Activated CD4-positive, alpha-beta T cell treated with anti-CD3 and anti-CD28 coated beads, Interleukin-2, Interleukin-4, amounts not matched to agents 100 ng/mL and 50 ng/mL, durations not matched to agents 16 hours and 8 hours (primary cell): ENCODE measurements at places on chromosomes 5 and 9.

DNA sequence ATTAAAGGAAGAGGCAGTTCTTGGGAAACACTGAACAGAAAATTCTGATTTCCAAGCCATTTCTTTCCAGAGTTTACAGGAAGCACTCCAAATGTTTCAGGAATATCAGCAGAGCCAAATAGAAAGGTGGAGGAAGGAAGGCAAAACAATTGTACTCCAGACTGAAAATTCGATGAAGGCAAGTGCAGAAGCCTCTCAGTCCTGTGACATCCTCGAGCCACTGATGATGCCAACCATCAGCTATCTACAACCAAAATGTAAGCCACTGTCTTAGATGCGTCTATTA lies 2.2 kb downstream of the LMAN2 start:
- no peak for DNase-seq

- no peak for DNase-seq
Measured at GRCh38 chr9:5900622-5901021, 9.9 kb downstream of the MLANA start.

DNA sequence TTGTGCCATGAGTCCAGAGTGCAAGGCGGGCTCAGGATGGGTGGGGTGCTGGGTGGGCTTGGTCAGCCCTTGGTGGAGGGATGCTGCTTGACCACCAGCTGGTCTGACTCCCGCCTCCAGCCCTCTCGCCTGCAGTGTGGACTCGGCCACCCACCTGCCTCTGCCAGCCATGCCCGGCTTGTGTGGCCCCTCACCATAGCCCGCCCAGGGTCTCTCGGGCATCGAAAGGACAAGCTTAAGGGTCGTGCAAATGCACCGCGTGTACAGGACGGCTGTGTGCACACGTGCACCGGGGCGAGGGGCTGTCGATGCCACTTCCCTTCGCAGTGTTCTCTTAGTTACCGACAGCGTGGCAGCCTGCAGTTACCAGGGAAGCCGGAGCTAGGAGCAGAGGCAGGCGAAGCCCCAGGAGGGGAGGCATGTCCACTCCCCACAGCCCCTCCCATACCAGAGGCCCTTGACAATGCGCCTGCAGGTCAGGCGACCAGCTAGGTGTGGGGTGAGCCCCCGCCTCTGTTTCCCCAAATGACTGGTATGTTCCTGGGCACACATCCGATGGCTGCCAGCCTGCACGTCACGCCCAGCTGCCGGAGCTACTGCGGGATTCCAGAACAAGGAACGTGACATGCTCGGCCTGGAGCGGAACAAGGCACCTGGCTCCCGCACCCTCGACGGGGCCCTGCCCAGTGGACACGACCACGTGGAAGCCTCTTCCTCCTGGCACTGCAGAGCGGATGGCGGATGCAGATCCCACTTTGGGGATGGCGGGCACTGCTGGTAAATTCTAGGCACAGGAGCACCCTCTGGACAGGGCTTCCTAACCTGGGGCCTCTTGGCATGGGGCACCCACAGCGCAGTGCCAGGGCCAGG lies 7.8 kb downstream of the LCN9 start:
- no peak for DNase-seq

DNA sequence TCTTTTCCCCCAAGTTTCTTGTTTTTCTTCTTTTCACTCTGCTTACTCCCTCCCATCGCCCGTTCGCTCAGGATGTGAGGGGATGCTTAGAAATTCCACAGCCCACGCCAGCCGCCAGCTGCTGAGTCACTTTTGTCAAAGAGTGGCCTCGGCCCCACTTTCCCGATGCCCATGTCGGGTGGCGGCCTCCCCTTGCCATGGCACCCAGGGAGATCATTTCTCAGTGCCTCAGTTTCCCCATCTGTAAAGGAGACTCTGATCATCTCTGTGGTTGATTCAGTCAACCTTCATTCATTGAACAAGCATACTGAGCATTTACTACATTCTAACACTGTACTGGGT lies 353 bp upstream of the PDGFRB start:
- DNase-seq, result no peak

DNA sequence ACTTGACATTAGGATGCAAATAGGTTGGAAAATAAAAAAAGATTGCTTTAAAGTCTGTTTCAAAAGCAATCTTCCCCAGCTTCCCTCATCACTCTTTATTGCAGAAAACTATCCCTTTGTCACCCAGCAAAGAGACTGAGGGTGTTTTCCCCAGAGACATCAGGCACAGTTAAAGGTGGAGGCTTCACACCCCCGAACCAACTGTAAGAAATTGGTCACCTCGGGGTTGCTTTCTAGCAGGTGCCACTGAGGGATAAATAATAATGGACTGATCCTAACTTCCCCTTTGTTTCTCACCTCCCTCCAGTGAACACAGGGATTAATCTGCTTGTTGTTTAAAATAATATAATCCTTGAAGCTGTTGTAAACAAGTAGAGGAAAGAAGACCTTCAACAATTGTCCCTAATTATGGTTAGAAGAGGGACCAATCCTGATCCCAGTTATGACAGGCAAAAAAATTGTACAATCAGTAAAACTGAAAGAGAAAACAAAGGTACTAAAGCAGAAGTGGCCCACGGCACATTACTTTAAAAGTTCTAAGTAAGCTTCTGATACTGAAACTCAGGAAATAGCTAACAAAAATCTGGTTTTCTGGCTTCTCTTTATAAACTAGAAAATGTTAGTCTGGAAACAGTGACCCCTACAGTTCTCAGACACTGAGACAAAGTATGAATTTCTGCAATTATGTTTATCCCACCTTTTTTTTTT lies 6.6 kb upstream of the PCSK1 start:
- DNase-seq, result peak; percentile 29

DNA sequence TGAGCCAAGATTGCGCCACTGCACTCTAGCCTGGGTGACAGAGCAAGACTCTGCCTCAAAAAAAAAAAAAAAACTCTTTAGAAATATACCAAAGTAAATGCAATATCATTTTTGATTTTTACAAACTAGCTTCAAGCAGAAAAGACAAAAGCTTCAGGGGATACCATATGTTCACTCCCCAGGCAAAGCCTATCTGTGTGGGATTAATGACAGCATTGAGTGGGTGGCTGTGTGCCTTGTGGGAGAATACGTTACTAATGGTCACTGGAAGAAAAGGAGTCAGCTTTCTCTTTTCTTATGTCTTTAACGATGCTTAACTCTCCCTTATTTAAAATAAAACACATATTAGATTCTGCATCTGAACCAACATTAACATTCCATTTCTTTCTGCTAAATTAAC lies 1.9 kb downstream of the PCA3 start:
- DNase-seq, result no peak

- no peak for DNase-seq
Measured at GRCh38 chr5:148343603-148344487, 8.5 kb downstream of the SPINK9 start.

DNA sequence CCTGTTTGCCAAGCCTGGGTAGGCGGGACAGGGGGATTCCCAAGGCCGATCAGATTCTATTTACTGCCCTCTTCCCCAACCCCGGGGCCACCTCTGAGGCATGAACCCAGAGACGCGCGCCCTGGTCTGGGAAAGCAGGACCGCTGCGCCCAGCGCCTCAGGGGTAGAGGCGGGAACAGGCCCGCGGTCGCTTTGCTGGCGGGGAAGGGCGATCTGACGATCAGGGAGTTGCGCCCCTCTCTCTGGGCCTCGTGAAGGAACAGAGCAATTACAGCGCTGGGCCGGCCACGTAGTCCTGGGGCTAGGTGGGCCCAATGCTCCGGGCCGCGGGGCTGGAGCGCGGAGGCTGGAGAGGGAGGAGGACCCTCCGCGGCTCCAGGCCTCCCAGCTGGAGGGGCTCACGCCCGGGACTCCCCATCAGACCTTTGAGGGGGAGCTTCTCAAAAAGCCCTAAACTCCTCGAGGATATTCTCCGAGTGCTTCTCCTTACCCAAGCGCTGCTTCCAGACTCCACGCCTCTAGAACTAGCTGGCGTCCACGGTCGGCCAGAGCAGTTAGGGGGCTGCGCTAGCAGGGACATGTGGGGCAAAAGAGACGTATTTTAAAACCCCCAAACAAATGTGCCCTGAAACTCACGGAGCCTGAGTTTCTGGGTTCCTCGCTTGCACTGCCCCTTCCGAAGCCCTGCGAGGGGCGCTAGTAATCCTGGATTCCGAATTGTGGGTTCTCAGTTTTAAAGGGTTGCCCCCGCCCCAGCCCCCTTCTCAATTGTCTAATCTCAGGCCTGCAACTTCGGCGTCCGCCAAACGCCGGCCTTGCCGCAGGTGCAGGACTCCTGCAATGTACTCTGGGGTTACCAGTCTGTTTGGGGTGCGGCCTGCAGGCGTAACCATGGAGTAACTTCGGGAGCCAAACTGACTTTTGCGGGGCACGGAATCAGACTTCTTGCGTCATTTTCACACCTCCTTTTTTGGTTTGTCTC lies 57.6 kb downstream of the TMEM174 start:
- no peak for DNase-seq

GRCh38 chr5:14956423-14957046 lies 85.0 kb upstream of the ANKH start:
- DNase-seq, result no peak

- DNase-seq, result no peak
Measured at GRCh38 chr5:112857866-112858265, 3.2 kb upstream of the SRP19 start.

GRCh38 chr9:98318834-98319478 lies 63.5 kb upstream of the TBC1D2 start:
- no peak for DNase-seq

- no peak for DNase-seq
Measured at GRCh38 chr9:29800821-29801220, 2227.5 kb upstream of the C9orf72 start.

- DNase-seq, result no peak
Measured at GRCh38 chr5:72673623-72674022, 142.8 kb upstream of the TNPO1 start.

- DNase-seq, result no peak
Measured at GRCh38 chr5:113451797-113452196, 17.0 kb upstream of the TSSK1B start.

DNA sequence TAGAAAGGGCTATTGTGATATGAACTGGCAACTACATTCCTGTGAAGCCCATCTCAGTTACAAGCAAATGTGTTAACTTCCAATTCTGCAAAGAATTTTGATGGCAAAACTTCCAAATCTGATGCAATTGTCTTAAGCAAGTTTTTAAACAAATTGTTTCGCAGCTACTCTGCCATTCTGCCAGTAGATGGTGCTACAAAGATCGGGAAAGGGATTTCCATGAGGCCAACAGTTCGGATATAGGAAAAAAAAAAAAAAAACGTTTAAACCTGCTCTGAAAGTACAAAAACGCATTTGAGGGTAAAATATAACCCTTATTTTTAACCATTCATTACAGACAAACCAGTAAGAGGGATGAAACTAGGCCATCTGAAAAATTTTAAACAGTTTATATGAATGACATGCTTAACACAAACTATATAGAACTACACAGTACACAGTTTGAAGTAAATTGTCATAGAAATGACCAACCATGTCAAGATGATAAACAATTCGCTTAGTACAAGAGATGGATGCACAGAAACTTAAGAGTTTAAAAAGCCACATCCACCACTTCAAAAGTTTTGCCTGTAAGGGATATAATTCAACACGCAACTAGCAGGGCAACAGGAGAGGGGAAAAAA lies 2.2 kb downstream of the HNRNPA0 start:
- DNase-seq, result peak; percentile 51

DNA sequence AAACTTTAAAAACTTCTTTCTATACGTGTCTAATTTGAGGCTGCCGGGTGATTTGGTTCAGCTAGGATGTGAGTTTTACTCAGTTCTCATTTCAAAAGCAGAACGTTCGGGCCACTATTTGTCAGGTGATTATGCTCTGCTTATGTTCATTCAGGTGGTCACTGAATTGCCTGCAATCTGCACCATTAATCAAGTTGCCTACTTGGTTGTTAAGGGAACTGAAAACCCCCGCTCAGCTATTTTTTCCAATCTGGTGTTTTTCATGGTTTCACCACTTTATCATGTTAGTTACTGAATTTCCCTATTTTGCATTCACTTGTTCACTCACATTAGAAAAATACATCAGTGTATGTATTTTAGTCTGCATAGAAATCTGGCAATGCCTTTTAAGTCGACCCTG lies 523.0 kb downstream of the CSNK1G3 start:
- no peak for DNase-seq
